ENCODE measurements at places on chromosomes 1 and 21.

- no peak for DNase-seq
These were observed 21.1 kb downstream of the GNG4 start for GRCh38 chr1:235628316-235629005.

DNA sequence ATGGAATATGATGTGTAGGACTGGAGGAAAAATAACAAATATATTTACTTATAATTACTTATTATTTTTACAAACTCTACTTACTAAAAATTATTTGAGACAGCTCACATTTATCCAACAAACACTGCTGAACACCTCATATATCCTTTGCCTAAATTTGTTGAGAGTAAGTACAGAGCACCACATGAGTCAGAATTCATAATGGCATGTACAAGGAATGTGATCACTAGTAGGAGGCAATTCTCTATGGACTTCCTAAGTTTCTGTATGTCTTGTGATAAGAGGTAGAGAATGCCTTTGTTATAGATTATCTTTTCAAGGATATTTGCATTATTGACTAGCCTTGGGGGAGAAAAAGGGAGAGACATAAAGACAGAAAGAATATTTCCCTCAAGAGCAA, 8.2 kb upstream of the ST6GALNAC3 start:
- DNase-seq, result no peak

DNA sequence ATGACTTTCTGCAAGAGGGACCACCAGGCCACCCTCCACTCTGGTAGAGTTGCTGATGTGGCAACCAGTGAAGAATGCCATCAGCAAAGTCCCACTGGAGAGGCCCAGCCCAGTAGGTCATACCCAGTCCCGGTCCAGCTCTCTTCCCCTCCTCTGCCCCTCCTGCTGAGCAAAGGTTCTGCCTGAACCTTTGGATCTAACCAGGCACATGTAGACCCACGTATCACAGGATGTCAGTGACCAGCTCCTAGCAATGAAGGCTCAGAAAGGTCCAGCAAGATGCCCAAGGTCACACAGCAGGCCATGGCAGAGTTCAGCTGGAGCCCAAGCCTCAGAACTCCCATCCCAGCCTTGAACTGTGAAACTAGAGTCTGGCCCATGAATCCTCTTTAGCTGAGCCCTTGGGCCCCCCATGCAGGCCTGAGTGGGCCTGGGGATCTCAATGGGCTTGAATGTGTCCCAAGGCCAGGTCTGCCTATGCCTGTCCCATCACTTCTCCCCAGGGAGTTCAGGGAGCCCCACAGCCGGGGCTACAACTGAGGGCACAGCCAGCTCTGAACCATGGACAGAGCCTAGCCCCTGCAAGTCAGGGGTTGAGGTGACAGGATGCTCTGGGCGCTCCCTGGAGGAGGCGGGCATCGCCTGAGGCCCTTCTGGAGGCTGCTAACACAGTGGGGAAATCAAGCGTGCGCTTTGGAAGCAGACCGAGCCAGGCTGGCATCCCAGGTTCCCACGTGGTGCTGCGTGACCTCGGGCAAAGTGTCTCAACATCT, 21.4 kb upstream of the PADI1 start:
- DNase-seq, result no peak

- no peak for DNase-seq
These were observed 16.8 kb downstream of the FLG2 start for GRCh38 chr1:152343006-152343405.

DNA sequence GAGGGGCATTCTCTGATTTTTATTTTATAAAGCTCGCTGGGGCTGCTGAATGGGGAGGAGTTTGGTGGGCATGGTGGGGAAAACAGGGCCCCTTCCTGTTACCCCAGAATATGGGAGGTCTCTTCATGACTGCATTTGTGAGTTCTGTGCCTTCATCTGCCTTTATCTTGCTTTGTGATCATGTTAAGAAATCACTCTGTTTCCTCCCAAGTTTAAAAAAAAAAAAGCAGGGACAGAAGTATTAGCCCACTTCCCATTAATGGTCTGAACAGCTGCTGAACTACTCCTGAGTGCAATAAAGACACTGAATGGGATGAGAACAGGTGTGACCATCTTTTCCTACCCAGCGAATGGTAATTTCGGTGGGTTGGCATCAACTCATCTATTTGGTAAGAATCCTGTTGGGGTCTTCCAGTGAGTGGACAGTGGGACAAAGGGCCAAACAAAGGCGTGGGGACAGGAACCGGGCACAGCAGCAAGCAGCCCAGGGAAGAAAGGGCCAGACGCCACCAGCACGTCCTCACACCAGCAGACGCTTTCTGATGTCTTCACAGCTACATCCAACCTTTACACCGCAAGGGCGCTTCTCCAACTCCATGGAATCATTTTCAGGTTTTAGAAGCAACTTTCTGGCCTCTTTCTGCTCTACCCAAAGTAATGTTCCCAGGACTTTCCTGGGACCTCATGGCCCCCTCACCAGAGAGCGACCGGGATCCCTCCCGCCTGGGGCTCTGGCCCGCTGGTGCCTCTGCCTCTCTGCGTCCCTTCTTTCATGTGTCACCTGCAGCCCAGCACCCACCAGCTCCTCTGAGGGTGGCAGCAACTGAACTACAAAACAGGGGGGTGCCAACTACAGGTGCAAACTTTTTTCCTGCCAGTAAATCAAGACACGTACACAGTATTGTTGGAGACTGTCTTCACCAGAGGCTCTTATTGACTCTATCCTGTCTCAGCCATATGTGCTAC, 160.2 kb downstream of the ADSS2 start:
- no peak for DNase-seq

DNA sequence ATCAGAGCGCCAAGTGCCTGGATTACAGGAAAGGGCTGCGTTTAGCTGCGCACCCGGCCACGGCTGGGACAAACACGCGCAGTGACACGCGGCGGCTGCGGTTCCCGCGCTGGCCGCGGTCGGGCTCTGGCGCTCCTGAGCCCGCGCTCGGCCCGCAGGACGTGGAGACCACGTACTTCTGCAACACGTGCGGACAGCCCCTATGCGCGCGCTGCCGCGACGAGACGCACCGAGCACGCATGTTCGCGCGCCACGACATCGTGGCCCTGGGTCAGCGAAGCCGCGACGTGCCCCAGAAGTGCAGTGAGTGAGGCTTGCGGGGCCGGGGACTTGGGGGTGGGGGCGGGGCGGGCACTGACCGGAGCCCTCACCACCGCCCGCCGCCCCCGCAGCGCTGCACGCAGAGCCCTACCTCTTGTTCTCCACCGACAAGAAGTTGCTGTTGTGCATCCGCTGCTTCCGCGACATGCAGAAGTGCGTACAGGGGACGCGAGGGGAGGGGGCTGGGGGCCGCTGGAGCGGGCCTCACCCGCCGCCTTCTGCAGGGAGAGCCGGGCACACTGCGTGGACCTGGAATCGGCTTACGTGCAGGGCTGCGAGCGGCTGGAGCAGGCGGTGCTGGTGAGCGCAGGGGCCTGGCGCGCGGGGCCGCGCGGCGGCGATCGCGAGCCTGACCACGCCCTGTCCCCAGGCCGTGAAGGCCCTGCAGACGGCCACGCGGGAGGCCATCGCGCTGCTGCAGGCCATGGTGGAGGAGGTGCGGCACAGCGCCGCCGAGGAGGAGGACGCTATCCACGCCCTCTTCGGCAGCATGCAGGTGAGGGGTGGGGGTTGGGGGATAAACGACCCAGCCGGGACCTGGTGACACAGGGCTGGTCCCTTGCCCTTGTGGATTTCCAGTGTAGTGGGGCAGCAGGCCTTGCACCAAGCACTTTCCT, 3.1 kb downstream of the RNF207 start:
- DNase-seq, result no peak

DNA sequence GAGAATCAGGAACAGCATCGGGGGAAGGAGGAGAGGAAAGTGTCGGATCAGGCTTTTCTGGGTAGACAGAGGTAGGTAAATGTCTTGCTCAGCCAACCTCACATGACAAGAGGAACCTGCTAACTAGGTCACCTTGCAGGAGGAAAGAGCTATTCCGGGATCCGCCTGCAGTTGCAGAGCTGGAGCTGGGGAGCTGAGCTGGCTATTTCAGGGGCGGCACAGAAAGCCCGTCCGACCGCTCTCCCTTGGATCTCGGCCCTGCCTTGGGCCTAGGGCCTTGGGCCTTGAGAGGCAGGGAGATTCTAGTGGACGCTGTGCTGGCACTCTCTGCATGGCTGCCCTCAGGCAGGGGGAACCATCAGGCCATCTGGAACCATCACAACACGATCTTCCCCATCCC, 56.5 kb upstream of the CTPS1 start:
- no peak for DNase-seq

DNA sequence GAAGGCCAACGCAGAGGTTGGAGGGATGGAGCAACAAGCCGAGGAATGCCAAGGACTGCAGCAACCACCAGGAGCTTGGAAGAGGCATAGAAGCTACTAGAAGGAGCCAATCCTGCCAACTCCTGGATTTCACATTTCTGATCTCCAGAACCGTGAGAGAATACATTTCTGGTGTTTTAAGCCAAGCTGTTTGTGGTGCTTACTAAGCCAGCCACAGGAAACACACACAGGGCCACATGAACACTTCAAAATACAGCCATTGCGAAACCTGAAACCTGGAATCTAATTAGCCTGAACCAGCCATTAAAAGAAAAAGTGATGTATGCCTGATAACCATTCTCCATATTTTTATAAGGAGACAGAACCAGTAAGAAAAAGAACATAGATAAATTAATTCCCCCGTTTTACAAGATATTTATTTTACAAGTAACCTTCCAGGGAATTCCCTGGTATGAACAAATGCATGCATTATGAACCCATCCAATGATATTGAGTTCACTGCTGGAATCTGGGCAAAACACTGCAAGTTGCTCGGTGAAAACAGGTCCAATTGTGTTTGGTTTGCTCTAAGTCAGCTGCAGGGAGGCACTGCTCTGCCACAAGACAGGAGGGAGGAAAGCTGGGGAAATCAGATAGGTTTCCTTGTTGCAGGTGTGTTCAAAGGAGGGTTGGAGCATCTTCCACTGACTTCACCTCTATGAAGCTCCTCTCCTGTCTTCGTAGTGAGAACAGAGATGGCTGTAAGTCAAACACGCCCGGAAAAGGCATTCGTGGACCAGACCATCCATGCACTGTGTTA, 70.2 kb downstream of the ETS2 start:
- DNase-seq, result no peak

GRCh38 chr1:13723810-13724209, 23.8 kb downstream of the PRDM2 start:
- no peak for DNase-seq

GRCh38 chr21:42107177-42107880, 36.2 kb downstream of the UMODL1 start:
- DNase-seq, result no peak

GRCh38 chr1:64348961-64349648, 120.8 kb upstream of the CACHD1 start:
- DNase-seq, result no peak

DNA sequence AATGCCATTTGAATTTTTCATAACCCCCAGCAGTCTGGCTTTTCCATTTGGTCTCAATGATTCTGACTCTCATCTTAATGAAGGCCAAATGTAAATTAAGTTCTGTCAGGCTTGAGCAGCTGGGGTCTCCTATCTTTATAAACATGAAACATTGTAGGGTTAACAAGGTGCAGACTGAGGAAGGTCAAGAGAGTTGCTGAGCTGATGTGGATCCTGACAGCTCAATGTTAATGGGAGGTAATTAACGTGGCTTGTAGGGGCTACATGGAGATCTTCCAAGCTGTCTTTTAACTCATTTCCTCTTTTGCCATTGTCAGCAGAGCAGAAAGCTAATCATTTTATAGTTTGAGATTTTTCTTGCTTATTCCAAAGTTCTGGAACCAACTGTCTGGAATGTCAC, 55.2 kb downstream of the FGGY start:
- no peak for DNase-seq

DNA sequence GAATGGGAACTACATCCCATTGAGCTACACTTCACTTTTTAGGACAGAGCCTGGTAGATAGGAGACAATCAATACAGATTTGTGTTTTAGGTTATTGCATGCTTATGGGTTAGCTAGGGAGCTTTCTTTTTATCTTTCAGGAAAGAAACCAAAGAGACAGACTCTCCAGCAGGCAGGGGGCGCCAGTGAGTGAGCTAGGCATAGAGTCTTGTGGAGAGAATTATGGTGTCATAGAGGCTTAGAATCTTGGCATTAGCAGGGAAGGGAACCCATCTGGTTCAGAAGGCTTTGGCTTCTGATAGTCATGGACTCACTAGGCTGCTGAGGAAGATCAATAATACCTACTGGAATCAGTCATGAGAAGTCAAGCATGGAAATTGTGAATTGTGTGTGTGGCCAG, at the start of gene SMCP:
Gene SMCP (plus strand): TSS at position 281 of the 400 bp plus-strand sequence. CDS start 6,101 bp downstream, outside the sequence.
- DNase-seq, result no peak

- no peak for DNase-seq
These were observed 568.9 kb upstream of the ADGRL4 start for GRCh38 chr1:79575424-79575823.

- no peak for DNase-seq
These were observed 268.3 kb upstream of the PROX1 start for GRCh38 chr1:213719462-213719861.

GRCh38 chr1:178940068-178940765, 69.3 kb upstream of the ANGPTL1 start:
- no peak for DNase-seq

All from cortex of kidney (tissue), 1 donor.